ENCODE measurements at places on chromosomes 5 and 9.

GRCh38 chr5:133118741-133119140 is 66.9 kb downstream of the HSPA4 start:
- DNase-seq: no peak

DNA sequence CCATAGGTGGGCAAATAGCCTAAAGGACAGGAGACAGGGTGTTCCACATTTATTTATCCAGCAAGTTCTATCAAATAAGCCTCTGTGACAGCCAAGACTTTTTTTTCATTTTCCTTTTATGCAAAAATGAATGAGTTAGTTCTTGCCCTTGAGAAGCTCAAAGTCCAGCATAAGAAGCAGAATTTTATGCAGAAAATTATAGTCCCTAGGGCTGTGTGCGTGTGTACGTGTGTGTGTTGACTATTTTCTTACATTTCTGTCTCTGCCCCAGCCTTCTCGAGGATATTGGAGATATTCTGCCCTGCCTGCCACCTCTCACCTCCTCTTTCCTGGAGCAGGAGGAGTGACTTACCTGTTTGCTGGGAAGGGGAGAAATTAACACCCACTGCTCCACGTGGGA is 221.9 kb downstream of the SREK1 start:
- DNase-seq: no peak

DNA sequence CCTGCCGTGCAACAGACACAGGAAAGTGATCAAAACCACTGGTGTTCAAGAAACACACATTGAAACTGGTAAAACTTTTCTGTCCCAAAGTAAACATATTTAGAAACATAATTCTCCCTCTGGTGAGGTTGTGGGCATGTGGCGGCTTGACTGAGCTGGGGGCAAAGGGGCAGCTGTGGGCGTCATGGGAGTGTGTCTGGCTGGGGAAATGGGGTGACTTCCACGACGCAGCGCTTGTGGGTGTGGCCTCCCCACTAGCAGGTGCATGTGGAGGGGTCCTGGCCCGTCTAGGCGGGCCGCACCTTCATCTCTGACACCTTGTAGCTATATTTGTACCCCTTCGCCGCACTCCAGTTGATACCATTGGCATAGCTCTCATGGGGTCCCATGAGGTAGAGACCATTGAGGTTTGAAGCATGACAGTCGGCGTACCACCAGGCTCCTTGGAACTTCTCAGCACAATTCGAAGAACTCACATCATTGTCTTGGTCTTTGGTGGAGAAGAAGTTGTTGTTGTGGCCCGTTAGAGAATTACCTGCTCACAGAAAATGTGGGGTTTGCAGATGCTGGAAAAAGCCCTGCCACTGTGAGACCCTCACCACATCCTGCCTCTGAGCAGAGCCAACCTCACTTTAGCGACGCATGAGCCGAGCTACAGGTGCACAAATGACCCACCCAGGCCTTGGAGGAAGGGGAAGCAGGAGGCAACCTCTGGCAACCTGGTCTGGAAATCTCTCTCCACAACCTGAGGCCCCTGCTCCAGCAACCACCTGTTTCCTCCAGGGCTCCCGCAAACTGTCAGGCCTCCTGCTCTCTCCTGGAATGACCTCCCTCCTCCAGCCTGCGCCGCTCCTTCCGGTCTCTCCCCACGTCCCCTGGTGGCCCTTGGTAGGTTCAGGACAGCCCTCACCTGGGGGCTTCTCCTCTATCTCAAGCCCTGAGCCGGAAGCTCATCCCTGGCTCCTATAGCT is 7.9 kb downstream of the FCN1 start:
- DNase-seq: no peak

- no peak for DNase-seq
These were observed 49.9 kb upstream of the SHB start for GRCh38 chr9:38118862-38119438.

DNA sequence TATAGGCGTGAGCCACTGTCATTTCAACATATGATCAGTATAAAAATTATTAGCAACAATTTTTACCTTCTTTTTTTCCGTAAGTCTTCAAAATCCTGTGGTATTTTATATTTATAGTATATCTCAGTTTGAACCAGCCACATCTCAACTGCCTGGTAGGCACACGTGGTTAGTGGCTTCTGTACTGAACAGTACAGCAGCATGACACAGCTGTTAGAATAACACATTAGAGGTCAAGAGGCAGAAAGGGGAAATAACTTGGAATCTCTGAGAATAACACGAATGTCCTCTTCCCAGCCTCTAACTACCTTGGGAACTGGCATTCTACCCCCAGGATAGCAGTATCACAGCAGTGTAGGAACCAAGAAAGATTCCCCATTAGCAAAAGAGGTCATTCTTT is 108.5 kb upstream of the IQGAP2 start:
- no peak for DNase-seq

DNA sequence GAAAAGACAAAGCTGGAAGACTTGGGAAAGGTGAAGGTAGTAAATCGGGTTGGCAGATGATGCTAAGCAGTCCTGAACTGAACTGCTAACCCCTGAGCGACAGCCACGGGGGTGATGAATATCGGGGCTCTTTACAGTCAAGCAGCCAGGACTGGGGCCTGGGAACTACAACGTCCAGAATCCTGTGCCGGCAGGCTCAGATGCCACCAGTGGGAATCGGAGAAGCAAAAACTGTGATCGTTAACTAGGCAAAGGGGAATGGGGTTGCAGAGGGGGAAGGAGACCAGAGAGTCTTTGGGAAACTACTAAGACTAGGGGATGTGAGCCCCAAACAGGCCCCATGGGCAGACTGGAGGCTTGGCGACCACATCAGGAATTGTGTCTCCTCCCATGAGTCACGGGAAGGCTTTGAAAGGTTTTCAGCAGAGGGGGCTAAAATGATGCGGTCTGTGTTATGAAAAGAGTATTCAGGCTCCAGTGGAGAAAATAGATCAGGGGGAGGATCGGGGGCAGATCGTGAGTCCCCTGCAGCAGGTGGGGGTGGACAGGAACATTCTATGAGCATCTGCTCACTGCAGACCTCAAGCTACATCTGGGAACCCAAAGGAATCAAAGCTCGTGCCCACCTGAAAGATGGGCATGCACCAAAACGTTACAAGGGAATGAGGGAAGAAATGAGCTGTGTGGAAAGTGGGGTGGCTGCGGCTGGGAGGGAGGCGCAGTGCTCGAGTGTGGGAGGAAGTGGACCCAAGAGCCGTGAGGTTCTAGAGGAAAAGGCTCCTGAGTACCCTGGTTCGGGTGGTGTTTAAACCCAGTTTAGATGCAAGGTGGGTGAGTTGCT is 53.8 kb downstream of the HRH2 start:
- no peak for DNase-seq

- no peak for DNase-seq
These were observed 150.1 kb downstream of the MEF2C start for GRCh38 chr5:88732862-88733261.

DNA sequence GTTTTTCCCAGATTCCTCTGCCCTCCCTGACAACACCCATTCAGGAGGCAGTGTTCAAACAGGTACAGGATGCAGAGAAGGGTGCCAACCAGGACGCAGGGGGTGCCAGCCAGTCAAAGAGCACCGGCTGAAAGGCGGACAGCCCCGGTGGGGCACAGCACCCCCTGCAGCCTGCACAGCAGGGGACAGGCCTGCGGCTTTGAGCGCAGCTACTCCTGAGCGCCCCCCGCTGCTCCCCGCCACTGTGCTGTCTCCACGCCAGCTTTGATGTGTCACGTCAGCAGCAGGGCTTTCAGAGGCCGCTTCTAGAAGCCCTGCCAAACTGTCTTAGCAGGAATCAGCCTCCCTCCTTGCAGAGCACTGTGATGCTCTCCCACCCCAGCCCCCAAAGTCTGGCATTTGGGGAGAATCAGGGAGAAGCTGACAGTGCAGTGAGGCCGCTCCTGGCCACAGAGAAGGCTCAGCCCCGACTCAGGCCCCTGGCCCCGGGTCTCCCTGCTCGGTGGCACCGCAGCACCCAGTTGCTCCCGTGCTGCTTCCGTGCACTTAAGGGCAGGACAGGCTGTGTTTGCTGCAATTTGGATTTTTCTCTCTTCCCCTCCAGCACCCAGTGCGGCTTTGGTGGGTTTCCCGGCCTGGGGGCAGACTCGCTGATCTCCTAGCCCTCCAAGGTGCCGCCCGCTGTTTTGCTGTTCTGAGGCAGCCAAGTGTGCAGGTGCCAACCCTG is 20.3 kb downstream of the AK8 start:
- no peak for DNase-seq

GRCh38 chr5:1806974-1807373 is 5.8 kb downstream of the NDUFS6 start:
- DNase-seq: no peak

GRCh38 chr9:25677301-25678146 is 720 bp downstream of the TUSC1 start:
- DNase-seq: no peak

GRCh38 chr5:126044111-126044668 is 379.0 kb upstream of the GRAMD2B start:
- no peak for DNase-seq

DNA sequence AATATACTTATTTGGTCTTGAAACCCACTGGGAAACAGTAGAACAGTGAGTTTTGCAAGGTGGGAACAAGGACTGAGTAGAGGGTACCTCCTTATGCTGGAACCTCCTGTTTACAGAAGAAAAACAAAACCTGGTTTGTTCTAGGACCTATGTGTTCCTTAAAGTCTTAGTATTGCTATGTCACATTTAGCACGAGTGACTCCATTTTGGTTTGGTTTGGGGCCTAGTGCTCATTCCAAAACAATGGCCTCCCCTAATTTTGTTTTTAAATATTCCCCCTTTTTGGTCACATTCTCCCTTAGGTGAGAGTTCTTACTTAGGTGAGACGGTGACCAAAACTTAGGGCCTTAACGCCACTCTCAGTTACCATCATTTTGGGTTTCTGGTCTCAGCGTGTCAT is 6.2 kb upstream of the NANS start:
- no peak for DNase-seq

DNA sequence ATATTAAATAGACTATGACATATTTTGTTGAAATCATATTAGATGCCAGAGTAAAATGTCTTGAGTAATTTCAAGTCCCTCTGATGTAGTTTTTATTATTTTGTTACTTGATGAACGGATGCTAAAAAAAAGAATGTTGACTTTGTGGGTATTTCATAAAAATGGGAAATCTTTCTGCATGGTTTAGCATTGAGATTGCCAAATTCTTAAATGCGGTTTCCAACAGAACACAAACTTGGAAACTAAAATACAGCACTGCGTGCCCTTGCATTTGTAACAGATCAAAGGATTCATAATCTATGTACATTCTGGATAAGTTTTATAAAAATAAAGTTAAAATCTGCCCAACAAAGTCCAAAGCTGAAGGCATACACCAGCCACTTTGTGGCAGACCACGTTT is 425.5 kb upstream of the DAB2 start:
- DNase-seq: no peak

- DNase-seq: no peak
These were observed 410.1 kb upstream of the SMARCA2 start for GRCh38 chr9:1604942-1605560.
